Nephron progenitor cell (in vitro differentiated cells): ENCODE measurements at places on chromosomes 5 and 9.
A peak's percentile ranks its signal among the peaks of the same experiment; 100 is the strongest.

- H3K4me1 ChIP-seq = peaks cover 24% of the 10 kb centered on the region
- no peak overlapping the region for H3K27ac ChIP-seq
- no peak for DNase-seq
- H3K4me3 ChIP-seq = no peak overlapping the region
- no peaks in the 10 kb centered on the region for H3K27me3 ChIP-seq
Measured at GRCh38 chr5:164224772-164225171, 719.4 kb downstream of the MAT2B start.

- DNase-seq = no peak
- H3K27me3 ChIP-seq = no peaks in the 10 kb centered on the region
- peak overlapping the region; percentile 62 for H3K27ac ChIP-seq
- H3K4me1 ChIP-seq = peaks cover 37% of the 10 kb centered on the region
- H3K4me3 ChIP-seq = no peak overlapping the region
- H3K36me3 ChIP-seq = no peaks in the 10 kb centered on the region
Measured at GRCh38 chr9:77883133-77883532, 148.5 kb downstream of the GNAQ start.

DNA sequence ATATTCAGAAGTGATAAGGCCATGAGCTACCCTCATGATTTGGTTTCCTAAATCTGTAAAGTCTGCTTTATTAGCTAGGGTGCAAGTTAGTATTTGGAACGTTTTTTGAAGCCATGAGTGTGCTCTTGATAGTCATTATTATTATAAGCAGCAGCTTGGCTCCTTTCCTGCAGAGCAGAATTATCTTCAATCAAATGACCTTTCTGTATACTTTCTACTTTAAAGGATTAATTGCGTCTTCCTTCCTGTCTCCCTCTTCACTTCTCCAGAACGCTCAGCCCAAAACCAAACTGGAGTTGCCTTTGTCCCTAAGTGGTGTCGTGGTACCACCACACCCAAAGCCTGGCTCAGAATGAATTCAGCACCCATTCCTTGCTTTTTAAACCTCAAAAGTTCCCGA lies 211.3 kb downstream of the ARHGAP26 start:
- no peak overlapping the region for H3K4me3 ChIP-seq
- H3K36me3 ChIP-seq = no peaks in the 10 kb centered on the region
- H3K4me1 ChIP-seq = peaks cover 38% of the 10 kb centered on the region
- H3K27me3 ChIP-seq = peaks cover 9% of the 10 kb centered on the region

DNA sequence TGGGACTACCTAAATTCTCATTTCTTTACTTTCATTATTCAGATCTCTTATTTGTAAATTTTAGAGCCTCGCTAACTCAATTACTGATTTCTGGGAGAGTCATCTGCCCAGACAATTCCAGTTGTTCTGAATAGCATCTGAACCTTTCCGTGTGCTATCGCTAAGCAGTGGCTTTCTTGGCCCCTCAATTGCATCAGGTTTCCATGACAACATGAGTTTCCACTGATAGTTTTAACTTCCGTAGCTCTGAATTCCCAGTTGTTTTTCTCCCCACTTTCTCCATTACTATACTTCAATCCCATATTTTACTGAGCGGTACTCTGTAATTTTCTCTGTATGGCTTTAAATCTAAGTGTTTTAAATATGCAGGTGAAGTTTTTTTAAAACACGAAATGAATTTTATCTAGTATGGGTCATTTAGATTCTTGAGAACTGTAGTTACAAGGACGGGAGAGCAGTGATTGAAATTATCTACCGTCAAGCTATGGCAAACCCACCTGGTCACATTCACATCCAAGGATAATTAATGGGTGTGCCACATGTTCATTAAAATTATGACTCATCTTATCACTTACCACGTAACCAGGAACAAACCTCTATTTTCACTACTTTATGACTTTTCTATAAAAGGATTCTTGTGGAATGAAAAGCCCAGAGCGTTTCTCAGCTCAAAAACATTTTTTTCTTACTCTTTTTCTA lies 223.5 kb upstream of the PCSK5 start:
- peaks cover 7% of the 10 kb centered on the region for H3K27me3 ChIP-seq
- peaks cover 79% of the 10 kb centered on the region for H3K4me1 ChIP-seq
- H3K36me3 ChIP-seq = no peaks in the 10 kb centered on the region
- H3K27ac ChIP-seq = peak overlapping the region; percentile 11
- peak overlapping the region; percentile 23 for H3K4me3 ChIP-seq

- peaks cover 21% of the 10 kb centered on the region for H3K36me3 ChIP-seq
- H3K27ac ChIP-seq = peak overlapping the region; percentile 88
- peaks cover 21% of the 10 kb centered on the region for H3K4me1 ChIP-seq
- no peak for DNase-seq
- H3K27me3 ChIP-seq = peaks cover 2% of the 10 kb centered on the region
Measured at GRCh38 chr5:152689250-152689711, 284.2 kb upstream of the NMUR2 start.

GRCh38 chr9:112166176-112167140 lies 8.6 kb downstream of the SUSD1 start:
- DNase-seq = no peak
- peaks cover 6% of the 10 kb centered on the region for H3K36me3 ChIP-seq

DNA sequence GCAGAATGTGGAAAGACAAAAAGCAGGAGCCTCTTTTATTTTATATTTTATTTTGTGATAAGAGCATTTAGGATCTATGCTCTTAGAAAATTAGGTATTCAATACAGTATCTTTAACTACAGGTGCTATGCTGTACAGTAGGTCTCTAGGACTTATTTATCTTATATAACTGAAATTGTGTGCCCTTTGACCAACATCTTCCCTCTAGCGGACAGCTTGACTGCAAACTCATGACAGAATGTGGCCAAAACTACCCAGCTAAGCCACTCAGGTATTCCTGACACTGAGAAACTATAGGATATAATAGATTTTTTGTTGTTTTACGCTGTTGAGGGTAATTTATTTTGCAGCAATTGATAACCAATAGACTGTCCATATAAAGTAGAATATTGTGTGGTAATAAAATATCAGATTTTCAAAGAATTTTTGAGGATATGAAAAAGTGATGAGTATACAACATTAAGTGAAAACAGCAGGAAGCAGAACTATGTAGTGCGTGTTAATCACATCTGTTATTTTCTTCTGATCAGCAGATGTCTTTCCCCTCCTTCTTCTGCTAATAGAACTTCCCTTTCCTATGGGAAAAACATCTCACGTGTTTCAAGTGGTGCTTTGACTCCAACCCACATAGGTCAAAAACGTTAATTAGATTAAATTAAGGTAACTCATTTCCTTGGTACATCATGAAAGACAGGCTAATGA lies 69.9 kb upstream of the SELENOP start:
- peaks cover 6% of the 10 kb centered on the region for H3K27me3 ChIP-seq
- no peak for DNase-seq
- no peak overlapping the region for H3K27ac ChIP-seq
- H3K4me3 ChIP-seq = no peak overlapping the region
- peaks cover 5% of the 10 kb centered on the region for H3K4me1 ChIP-seq
- H3K36me3 ChIP-seq = no peaks in the 10 kb centered on the region

DNA sequence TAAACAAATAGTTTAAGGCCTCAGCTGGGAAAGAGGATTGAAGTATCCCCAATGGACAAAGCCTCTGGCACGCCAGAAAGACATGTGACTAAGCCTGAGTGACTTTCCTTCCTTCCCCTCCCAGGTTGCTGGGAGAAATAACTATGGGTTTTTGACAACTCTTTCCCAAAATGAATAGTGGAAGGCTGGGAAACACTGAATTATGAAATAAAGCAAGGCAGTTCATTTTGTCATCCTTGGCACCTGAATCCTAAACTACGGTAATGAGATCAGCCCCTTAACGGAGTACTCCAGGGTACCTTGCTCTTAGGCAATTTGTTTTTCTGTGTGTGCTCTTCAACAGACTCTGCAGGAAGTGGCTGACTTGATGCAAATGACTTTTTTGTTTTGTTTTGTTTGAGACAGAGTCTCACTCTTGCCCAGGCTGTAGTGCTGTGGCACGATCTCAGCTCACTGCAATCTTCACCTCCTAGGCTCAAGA lies 75.2 kb downstream of the LMNB1 start:
- H3K27ac ChIP-seq = peak overlapping the region; percentile 22
- H3K4me3 ChIP-seq = no peak overlapping the region

- no peaks in the 10 kb centered on the region for H3K36me3 ChIP-seq
- H3K4me3 ChIP-seq = no peak overlapping the region
- no peak for DNase-seq
- H3K27me3 ChIP-seq = peaks cover 3% of the 10 kb centered on the region
Measured at GRCh38 chr9:72440992-72441847, 76.2 kb upstream of the ZFAND5 start.

GRCh38 chr5:174790906-174791305 lies 66.5 kb downstream of the MSX2 start:
- no peak for DNase-seq
- peaks cover 17% of the 10 kb centered on the region for H3K27me3 ChIP-seq
- no peak overlapping the region for H3K4me3 ChIP-seq
- H3K27ac ChIP-seq = no peak overlapping the region
- peaks cover 28% of the 10 kb centered on the region for H3K4me1 ChIP-seq

DNA sequence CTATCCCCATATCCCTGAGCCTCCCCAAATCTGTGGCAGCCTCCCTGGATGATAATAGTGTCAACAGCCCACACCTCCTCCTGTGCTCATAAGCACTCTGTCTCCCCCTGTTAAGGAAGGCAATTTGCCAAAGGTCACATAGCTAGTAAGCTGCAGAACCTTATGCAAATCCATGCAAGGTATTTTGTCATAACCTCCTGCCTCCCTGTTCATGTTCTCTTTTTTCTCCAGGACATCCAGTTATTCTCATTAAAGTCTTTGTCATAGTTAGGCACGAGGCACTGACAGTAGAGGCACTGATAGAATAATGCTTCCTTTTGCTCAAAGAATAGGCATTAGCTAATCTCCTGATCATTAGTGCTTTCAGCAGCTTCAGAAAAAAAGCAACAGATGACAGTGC lies 10.2 kb upstream of the AUH start:
- no peak for DNase-seq
- H3K36me3 ChIP-seq = no peaks in the 10 kb centered on the region
- H3K27ac ChIP-seq = no peak overlapping the region
- peaks cover 24% of the 10 kb centered on the region for H3K27me3 ChIP-seq
- H3K4me3 ChIP-seq = no peak overlapping the region

DNA sequence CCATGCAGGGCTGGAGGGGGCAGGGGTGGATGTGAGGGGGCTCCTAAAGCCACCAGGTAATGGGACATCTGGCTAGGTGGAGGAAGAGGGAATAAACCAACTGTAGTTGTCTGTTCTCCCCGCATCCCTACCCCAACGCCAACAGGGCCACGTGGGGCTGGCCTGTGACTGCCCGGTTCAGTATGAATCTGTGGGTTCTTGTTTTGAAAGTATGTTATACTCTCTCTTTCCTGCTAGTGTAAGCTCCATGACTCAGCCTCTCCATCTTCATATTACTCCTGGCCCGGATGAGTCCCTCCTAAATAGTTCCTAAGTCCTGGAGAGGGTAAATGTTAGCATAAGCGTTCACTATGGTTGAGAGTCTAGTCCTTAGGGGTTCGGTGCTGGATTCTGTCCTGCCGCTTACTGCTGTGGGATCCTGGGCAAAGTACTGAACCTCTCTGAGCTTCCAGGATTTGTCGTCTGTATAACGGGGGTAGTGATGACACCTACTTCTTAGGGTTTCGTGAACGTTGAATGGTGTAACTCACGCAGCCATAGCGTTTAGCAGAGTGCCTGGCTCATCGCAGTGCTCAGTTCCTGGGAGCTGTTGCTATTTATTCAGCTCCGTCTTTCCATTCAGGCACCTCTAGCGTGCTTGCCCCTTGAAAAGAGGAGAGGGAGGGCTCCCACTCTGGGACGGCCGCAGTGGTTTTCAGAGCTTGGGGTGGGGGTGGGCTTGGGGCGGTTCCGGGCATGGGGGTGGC lies 28.8 kb downstream of the LHX2 start:
- no peak overlapping the region for H3K27ac ChIP-seq
- no peaks in the 10 kb centered on the region for H3K36me3 ChIP-seq
- H3K4me1 ChIP-seq = peaks cover 6% of the 10 kb centered on the region

- no peaks in the 10 kb centered on the region for H3K4me1 ChIP-seq
- no peak overlapping the region for H3K4me3 ChIP-seq
- no peak overlapping the region for H3K27ac ChIP-seq
- no peak for DNase-seq
- no peaks in the 10 kb centered on the region for H3K27me3 ChIP-seq
- no peaks in the 10 kb centered on the region for H3K36me3 ChIP-seq
Measured at GRCh38 chr9:25678846-25679360, 659 bp upstream of the TUSC1 start.

DNA sequence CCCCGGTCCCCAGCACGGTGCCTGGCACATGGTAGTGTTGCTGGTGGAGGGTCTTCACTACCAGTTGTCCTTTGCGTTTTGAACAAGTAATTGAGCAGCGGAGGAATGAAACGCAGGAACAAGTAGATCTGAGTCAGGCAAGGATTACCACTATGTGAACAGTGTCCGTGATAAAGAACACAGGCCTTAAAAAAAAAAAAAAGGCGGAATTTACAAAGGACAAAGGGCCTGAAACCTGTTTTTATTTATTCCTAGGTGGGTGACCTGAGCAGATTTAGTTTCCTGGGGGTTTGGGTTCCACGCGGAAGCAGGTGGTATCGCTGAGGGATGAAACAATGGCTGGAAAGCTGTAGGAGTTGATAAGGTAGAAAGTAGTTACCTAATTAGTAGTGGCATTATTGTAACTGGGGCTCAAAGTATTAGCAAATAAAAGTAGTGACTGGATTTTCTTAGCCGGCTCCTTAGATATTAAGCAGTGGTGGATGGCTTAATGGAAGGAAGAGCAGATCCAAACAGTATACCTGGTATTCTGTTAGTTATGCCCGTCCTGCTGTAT lies 1.1 kb downstream of the RUSC2 start:
- H3K4me3 ChIP-seq = peak overlapping the region; percentile 94
- H3K27ac ChIP-seq = peak overlapping the region; percentile 53
- peaks cover 40% of the 10 kb centered on the region for H3K4me1 ChIP-seq

DNA sequence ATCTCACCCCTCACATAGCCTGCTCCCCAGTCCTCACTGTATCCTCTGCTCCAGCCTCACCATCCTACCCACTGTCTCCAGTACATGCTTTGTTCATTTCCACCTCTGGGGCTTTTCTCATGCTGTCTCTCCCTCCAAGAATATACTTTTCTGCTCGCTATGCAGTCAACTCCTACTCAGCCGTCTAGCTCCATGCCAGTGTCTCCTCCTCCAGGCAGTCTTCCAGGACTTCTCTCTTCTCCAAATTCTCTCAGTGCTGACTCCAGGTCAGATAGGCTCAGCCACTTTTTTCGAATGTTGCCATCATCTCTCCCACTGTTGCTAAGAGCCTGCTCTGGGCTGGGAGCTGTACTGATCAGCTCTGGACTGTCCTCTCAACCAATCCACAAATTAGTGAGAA lies 8.0 kb upstream of the DAB2IP start:
- H3K36me3 ChIP-seq = no peaks in the 10 kb centered on the region
- H3K4me1 ChIP-seq = peaks cover 91% of the 10 kb centered on the region
- peaks cover 4% of the 10 kb centered on the region for H3K27me3 ChIP-seq
- H3K27ac ChIP-seq = no peak overlapping the region
- DNase-seq = no peak
